ENCODE measurements at places on chromosomes 13 and 19.

- no peak for DNase-seq
Observed at GRCh38 chr19:2291185-2291751, 9.3 kb upstream of the PEAK3 start.

- DNase-seq: no peak
Observed at GRCh38 chr13:23871616-23872220, 17.5 kb downstream of the MIPEP start.

DNA sequence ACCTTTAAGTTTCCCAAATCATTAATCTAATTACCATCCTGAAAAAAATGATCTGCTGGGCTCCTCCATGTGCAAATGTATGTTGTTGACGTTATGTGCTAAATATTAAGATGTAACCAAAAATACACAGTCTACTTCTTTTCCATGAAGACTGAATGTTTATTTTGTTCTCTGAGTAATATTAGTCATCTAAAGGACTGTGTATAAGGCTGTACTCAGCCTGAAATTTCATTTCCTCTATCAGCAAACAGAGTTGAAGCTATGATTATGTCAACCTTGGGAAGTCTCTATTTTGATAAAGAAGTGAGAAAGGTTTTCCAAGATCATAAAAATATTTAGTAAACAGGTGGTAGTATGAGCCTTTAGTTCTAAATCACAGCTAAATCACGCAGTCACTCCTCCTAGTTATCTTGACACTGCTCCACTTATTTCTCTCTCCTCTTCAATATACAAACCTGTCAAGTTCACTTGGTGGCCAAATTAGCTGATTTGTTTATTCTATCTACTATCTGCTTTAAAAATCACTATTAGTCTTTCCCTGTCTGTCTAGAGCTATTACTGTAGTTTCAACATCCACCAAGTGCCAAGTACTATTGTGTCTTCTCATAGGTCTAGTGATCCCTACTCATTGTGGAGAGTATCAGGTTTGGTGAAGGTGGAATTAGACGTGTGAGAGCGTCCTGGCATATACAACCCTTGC lies 211.7 kb upstream of the STARD13 start:
- DNase-seq: no peak

DNA sequence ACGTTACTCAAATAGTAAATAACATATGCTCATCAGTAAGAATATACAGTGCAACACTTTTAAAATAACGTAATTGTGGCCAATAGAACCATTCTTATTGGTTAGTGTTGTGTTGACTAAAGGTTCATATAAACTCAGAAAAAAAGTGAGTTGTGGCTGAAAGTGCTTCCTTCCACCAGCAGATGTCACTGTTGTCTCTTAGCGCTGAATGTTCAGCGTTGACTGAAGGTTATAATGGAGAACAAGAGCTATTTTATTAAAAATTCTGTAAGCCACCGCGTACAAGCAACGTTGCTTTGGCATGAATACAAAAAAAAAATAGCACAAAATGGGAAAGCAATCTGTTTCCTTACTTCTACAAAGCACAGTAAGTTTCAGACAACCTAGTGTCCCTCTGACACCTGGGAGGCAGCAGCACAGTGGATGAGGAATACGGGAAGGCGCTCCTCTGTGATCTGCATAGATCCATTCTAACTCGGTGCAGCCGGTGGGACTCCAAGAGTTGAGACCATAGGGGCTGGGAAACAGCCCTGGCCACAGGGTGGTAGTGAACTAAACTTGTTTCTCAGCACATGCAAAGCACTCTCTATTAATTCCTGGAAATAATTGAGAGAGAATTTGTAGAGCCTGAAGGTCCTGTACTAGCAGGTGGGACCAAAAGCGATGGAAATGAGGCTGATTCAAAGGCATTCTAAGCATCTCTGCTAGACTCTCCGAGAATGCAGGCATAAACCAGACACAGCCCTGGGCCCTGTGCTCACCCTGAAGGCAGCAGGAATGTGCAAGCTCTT lies 23.9 kb upstream of the OXGR1 start:
- DNase-seq: no peak

DNA sequence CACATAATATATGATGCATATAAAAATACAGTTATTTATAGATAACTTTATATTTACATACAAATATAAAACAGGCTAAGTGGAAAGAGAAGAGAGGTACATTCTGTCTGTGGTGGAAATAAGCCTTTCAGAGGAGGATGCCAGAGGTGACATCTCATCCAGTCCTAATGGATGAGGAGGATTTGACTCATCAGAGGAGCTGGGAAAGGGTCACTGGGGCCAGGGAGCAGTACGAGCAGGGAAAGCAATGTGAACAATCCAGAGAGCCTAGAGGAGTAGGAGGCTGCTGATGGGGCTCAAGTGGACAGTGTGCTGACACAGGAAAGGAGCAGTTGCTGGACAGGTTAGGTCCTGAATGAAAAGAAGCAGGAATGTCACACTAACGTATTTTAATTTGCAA lies 18.6 kb downstream of the NALCN start:
- DNase-seq: no peak

DNA sequence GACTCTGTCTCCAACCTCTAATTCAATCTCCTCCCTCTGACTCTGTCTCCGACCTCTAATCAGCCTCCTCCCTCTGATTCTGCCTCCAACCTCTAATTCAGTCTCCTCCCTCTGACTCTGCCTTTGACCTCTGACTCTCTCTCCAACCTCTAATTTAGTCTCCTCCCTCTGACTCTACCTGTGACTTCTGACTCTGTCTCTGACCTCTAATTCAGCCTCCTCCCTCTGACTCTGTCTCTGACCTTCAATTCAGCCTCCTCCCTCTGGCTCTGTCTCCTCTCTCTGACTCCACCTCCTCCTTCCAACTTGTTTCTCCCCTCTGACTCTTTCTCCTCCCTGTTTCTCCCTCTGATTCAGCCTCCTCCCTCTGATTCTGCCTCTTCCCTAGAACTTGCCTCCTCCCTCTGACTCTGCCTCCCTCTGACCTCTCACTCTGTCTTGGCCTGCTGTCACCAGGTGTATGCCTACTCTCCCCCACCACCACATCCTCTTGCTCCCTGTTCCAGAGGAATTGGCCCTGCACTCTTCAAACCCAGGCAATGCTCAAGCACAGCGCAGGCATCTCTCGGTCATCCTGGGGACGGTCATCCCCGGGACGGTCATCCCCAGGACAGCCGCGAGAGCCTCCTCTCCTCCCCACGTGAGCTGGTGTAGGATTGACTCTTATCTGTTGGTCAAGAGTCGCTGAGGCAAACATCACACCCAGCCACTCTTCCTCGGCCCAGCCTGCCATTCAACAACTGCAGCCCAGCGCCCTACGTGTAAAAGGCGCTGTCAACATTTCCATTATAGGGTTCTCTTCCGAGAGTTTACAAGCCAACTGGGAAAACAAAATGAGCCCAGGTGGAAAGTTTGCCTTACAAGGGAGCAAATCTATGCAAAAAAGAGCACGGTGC lies 60.2 kb downstream of the ZIC5 start:
- DNase-seq: no peak

DNA sequence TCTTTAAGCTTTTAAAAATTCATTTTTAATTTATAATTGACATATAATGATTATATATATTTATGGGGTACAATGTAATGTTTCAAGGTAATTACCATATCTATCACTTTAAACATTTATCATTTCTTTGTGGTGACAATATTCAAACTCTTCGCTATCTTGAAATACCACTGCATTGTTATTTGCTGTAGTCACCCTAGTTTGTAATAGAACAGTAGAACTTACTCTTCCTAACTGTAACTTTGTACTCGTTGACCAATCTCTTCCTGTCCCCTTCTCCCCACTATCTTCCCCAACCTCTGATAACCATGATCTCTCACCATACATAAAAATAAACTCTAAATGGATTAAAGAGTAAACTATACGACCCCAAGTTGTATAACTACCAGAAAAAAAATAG lies 20.4 kb downstream of the COG6 start:
- DNase-seq: no peak

DNA sequence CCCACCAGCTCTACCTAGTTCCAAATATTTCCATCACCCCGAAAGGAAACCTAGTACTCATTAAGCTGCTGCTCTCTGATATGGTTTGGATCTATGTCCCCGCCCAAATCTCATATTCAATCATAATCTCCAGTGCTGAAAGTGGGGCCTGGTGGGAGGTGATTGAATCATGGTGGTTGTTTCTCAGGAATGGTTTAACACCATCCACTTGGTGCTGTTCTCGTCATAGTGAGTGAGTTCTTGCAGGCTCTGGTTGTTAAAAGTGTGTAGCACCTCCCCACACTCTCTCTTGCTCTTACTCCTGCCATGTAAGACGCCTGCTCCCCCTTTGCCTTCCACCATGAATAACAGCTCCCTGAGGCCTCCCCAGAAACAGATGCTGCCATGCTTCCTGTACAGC lies 43.4 kb upstream of the MED4 start:
- no peak for DNase-seq

GRCh38 chr13:47133011-47133445 lies 236.2 kb upstream of the HTR2A start:
- DNase-seq: no peak

DNA sequence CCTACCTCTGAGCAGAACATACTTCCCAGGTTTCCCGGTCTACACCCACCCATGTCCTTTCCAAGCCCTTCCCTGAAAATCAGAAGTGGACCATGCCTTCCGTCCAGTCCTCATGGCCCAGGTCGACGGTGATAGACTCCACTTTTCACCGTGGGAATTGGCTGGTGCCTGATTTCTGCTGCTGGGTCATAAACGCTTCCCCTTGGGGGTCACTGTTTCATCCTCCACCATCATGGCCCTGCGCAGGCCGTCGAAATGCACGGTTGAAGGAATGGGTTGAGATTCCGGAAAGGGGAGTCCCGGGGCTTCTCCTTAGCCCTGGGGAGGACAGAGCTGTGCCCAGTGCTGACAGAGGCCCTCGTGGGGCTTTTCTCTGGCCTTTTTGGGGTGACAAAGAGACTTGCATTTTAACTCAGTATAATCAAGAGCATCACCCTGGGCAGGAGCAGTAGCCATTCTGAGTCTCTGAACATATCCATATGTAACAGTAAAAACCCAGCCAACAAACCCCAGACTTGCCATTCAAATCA lies 75.5 kb downstream of the SOX1 start:
- DNase-seq: no peak

- no peak for DNase-seq
Observed at GRCh38 chr13:28725046-28725610, 6.4 kb upstream of the SLC46A3 start.

DNA sequence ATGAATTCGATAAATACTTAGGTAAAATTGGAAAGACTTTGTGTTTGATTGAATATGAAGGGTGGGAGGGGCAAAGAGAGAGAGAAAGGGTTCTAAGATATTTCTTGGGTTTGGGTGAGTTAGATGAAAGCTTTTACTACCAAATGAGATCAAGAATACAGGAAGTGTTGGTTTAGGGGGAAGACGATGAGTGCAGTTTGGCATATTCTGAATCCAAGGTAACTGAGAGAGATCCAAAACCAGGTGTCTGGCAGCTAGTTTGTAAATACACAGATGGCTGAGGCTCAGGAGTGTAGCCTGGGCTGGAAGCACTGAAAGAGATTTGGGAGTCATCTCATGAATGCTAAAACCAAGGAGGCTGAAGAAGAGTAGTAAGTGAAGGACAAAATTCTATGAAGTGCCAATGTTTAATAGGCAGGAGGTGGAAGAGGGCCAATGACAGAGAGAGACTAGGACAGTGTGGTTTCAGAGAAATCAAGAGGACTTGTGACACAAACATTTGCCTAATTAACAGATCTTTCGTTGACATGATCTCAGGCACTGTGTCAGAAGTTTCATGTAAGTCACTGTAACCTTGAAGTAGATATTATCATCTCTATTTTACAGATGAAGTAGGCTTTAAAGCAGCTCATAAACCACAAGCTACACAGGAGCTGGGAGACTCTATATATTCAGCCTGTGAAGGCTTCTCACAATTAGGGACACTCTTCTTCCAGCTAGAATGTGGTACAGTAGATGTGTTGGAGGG lies 70.2 kb upstream of the ZDHHC20 start:
- no peak for DNase-seq

- no peak for DNase-seq
Observed at GRCh38 chr19:39065928-39066327, 18.2 kb upstream of the ACP7 start.

DNA sequence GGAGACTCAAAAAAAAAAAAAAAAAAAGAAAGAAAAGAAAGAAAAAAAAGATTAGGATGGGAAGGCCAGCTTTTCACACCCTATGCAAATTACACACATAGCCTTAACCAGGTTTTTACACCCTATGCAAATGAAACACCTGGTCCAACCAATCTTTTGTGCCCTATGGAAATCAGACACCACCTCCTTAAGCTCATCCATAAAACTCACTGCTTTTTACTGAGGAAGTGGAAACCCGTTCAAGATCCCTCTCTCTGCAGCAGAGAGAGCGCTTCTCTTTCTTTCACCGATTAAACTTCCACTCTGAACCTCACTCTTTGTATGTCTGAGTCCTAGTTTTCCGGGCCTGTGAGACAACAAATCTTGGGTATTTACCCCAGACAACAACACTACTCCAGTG lies 25.3 kb upstream of the HOMER3 start:
- DNase-seq: no peak

- DNase-seq: no peak
Observed at GRCh38 chr13:102369302-102369701, 32.5 kb downstream of the FGF14 start.

DNA sequence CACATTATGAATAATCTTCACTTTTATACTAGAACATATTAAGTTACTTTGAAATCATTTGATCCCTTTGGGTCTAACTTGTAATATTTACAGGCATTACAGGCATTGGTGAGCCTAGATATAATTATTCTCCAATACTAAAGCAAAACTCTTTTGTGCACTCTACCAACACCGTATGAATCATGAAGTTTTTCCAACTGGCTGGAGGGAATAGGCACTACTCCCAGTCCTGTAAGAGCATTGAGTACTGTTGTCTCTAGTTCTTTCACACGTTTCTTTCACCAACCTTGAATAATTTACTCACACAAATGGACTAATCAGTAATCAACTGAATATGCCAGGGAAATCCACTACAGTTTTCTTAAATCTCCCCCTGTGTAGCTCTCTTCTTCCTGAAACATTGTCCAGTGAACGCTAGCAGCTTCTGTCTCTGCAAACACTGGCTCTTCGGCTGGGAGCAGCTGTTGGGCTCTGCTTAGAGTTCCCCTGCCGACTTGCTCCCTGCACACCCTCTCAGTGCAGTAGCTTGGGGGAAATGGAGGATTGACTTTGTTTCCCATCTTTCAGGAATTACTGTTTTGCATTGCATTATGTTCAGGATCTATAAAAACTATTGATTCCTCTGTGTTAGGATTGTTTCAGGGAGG lies 476.7 kb downstream of the RFC3 start:
- DNase-seq: no peak

- no peak for DNase-seq
Observed at GRCh38 chr13:113764793-113765563, 6.0 kb downstream of the TMEM255B start.

GRCh38 chr13:59710996-59711701 lies 452.6 kb downstream of the DIAPH3 start:
- DNase-seq: no peak
